Activated CD4-positive, alpha-beta T cell treated with anti-CD3 and anti-CD28 coated beads, Interleukin-2, amount 50 U/mL, for 4 hours (primary cell): ENCODE measurements at places on chromosomes 2 and 18.

DNA sequence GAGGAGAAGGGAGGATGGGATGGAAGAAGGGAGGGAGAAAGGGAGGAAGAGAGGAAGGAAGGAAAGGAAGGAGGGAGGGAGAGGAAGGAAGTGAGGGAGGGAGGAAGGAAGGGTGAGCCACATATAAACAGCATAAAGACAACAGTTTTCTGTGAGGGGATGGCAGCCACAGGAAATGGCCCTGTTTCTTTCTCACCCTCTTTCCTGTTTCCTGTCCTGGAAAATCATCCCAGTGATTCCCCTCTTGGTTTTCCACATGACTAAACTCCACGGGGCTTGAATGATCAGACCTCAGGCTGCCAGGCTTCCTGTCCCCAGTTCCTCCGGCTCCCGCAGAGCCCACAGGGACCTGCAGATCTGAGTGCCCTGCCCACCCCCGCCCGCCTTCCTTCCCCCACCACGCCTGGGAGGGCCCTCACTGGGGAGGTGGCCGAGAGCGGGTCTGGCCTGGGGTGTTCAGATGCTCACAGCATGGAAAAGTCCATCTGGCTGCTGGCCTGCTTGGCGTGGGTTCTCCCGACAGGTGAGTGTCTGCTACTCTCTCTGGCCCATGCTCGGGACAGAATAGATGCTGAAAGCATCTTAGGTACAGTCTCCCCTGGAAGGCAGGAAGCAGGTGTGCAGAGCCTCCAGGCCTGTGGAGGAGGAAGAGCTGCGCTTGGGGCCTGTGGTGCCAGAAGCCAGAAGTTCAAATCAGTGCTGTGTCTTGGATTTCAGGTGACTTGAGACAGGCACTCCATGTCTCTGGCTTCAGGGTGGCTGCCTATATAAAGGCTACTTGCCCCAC, at the start of gene SIGLEC15:
Gene SIGLEC15, plus strand, starts transcription at position 418 of the 787 bp plus-strand sequence. Its CDS starts 54 bp downstream, at position 472.
- no peak for DNase-seq

DNA sequence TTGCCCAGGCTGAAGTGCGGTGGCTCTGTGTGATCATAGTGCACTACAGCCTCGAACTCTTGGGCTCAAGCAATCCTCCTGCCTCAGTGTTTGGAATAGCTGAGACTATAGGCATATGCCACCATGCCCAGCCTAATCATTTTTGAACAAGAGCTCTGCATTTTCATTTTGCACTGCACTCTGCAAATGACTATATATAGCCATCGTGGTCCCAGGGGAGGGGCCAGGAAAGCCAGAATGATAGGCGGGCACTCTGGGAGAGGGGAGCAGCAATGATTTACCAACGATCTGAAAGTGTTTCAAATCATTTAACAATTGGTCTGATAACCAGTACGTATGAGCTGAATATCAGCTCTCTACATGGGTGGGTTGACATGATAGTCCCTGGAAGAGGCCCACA, 22.3 kb upstream of the ST3GAL5 start:
- DNase-seq: no peak

GRCh38 chr2:74401891-74402290, 19.5 kb downstream of the C2orf81 start:
- no peak for DNase-seq

DNA sequence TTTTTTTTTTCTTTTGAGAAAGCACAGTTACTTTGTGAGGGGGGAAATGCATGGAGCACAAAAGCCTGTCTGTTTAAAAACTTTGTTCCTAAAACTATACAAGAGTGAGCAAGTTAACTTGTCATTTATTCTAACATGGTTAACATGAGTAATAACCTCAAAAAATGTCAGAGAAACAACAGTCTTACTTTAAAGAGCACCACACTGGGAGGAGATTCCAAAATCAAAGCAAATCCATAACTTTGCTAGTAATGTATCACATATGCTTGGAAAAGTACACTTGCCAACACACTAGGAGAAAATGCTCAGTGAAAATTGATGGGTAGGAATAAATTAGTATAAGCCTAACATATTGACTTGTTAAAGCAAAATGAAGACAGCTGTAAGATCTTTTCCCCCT, 157.1 kb downstream of the PRPF40A start:
- DNase-seq: no peak

DNA sequence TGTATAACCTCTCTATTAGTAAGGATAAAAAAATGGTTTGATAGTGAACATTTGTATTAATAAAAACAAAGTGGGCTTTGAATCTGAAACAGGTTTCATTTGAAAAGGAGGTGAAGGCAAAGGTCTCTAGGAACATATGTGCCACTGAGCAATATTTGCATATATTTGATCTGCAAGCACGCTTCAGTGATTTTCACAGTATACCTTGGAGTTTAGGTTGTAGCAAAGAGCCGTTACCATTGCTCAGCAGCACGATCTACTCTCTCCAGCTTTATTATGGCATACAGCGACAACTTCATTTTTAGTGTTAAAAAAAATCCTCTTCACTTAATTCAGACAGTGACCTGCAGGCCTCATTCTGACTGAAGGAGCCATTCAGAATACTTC, 75.8 kb upstream of the ZEB2 start:
- DNase-seq: no peak

DNA sequence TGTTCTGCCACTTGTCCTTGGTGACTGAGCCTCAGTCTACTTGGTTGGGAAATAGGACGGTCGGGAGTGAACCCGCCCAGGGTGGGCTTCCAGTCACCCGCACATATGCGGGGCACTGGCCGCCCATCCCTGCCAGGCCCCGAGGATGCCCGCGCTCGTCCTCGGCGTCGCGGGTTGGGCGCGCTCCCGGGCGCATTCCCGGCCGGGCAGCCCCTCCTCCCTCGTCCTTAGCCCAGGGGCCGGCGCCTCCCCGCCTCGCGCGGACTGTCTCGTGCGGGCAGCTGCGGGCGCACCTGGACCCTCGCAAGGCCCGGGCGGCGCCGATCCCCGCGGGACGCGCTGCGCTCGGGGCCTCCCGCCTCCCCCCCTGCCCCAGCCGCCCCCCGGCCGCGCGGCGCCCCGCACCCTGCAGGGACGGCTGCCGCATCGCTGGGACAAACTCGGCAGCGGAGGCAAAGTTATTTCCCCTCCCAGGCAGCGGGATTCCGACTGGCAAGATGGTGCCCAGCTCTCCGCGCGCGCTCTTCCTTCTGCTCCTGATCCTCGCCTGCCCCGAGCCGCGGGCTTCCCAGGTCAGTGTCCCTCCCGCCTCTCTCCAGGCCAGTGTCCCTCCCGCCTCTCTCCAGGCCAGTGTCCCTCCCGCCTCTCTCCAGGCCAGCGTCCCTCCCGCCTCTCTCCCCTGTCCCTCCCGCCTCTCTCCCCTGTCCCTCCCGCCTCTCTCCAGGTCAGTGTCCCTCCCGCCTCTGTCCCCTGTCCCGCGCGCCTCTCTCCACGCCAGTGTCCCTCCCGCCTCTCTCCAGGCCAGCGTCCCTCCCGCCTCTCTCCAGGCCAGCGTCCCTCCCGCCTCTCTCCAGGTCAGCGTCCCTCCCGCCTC, at the start of gene FBLN7:
Gene FBLN7, plus strand, starts transcription at position 227 of the 874 bp plus-strand sequence. Its CDS starts 271 bp downstream, at position 498.
- DNase-seq: no peak

DNA sequence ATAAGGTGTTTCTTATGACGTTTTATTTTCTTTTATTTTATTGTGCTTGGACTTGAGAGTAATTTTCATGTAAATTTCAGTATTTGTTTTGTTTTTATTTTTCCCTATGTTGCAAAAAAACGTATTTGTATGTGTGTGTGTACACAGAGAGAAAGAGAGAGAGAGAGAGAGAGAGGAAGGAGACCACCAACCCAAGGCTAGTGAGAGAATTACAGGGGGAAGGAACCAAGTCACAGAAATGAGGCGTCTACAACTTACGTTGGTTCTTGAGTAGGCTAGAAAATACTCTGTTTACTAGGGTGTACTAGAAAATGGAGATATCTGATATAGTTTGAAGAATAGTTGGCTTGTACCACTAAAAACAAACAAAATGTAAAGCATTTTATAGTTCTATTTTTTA, 7.7 kb upstream of the DSC1 start:
- no peak for DNase-seq

DNA sequence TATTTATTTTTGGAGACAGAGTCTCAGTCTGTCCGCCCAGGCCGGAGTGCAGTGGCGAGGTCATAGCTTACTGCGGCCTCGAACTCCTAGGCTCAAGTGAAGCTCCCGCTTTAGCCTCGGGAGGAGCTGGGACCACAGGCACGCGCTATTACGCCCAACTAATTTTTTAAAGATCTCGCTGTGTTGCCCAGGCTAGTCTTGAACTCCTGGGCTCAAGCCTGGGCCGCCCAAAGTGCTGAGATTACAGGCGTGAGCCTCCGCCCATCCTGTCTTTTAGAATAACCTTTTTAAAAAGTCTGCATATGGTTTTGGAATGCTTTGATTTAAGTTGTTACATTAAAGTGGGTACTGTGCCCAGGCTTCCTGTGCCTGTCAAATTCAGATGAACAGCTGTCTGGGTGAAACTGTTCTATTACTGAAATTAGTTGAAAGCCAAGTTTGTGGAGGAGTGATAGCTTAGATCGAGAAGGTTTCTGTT, 944 bp downstream of the RAB3GAP1 start:
- peak; percentile 3 for DNase-seq

DNA sequence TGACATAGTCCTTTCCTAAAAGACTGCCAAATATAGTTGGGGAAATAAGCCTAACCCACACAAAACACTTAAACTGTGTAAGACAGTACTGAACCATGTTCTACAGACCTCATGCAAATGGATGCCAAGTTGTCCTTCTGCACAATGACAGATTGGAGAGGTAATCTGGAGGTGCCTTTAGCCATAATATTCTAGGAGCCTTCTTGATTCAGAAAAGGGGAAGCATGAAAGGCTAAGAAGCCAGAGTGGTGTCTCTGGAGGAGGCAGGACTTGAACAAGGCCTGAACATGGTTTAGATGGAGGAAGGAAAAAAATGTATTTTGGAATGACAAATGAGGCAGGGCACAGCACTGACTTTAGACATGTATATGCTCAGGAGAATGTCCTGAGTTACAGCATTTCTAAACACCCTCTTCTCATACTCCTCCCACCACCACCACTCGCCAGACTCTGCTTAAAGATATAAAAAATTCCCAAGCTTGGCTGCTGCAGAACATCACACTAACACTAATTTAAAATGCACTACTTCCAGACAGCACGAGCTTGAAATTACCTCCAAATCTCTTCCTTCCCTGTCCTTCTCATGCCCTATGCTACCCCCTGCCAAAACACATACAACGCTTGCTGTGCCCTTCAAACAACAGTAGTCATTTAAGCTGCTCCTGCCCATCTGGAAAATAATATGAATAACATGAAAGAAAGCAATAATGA, 110.4 kb downstream of the ANKRD44 start:
- DNase-seq: no peak

DNA sequence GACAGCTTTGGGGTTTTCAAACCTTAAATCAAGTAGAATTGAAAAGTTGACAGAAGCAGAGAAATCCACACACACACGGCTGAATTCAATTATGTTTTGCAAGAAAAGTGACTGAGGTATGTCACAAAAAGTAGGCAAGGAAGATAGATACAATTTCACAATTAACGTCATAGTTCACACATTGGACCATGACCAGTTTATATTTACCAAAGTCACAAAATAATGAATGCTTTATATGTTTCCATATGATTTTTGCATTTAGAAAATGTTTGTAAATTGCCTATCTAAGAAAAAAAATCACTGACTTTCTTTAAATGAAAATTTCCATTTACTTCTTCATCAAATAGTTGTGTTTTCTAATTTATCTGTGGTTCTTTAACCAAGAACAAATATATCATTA, 29.4 kb upstream of the ZNF516 start:
- DNase-seq: no peak

DNA sequence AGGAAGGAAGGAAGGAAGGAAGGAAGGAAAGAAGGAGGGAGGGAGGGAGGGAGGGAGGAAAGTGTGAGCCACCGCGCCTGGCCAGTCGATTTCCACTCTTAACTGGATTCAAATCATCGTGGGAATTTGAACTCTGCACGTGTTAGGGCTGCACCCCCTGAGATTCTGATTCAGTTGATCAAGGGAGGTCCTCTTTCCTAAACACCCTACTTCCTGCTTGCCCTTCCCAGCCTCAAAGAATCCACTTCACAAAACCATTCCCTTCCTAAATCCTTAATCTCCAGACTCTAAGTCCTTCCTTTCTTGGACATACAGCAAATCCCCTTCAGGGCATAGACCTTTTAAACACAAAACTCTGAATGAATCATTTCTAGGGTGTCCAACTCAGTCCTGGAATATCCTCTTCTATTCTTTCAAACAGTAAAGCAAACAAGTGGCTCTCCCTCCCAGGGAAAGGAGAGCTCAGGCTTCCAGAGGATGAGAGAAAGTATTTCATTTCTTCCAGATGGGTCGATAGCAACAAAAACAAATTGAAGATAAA, 68.2 kb upstream of the MBOAT2 start:
- DNase-seq: no peak

- no peak for DNase-seq
Measured at GRCh38 chr2:180905002-180905401, 75.4 kb upstream of the UBE2E3 start.

GRCh38 chr2:53668624-53669026, 99.0 kb upstream of the CHAC2 start:
- no peak for DNase-seq

DNA sequence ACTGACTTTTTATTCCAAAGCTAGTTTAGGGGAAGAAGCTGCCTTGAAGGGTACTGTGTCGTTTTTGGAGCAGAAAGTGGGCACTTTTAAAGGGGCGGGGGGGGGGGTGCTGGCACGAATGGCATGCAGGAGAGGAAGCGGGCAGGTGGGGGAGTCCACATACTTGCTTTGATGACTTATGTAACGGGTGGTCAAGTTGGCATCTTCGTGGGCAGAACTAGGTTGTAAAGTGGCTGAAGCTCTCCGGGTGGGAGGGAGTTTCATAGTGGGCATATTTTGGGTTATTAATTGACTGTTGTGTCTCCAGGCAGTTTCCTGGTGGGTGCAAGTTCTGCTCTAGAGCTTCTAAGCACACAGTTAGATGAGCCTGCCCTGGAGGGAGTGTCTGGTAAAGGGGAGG, 19.9 kb downstream of the PCARE start:
- no peak for DNase-seq

GRCh38 chr18:70368903-70369302, 80.1 kb downstream of the SOCS6 start:
- DNase-seq: no peak

DNA sequence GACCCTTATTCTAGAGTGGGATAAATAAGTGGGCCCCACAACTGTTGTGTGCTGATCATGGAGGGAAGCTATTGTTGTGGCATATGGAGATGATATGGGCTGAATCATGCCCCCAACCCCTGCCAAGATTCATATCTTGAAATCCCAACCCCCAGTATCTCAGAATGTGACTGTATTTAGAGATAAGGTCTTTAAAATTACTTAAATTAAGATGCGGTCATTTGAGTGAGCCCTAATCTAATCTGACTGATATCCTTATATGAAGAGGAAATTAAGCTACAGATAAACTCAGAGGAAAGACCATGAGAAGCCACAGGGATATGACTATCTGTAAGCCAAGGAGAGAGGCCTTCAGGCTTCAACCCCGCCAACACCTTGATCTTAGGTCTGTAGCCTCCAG, 188.3 kb upstream of the RND3 start:
- no peak for DNase-seq
